NK-92 treated with Interleukin-12 subunit alpha and Interleukin-12 subunit beta, amount 100 ng/mL, for 24 hours (cell line): ENCODE measurements at places on chromosomes 2 and 18.

- no peak for DNase-seq
Measured at GRCh38 chr2:133940134-133940533, 313.7 kb upstream of the MGAT5 start.

DNA sequence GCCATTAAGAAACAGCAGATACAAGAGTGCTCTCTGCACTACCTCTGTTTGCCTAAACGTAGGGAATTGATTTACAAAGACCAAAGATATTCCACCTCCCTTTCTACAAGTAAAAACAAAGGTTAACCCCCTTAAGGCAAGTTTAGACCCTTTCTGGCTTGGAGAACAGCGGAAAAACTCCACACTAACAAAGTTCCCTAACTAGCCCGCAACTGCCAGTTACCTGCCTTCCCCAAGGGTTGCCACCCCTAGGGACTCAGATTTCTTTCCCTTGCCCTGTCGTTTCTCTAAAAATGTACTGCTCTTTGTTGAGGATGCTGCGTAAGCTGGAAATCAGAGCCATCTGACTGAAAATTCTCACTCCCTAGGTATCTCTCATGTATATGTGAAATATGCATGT, 627.5 kb upstream of the SOX11 start:
- DNase-seq, result no peak

GRCh38 chr18:59893971-59894370, 5.8 kb upstream of the PMAIP1 start:
- DNase-seq, result no peak

- DNase-seq, result no peak
Measured at GRCh38 chr18:9130806-9131205, 5.8 kb upstream of the ANKRD12 start.

DNA sequence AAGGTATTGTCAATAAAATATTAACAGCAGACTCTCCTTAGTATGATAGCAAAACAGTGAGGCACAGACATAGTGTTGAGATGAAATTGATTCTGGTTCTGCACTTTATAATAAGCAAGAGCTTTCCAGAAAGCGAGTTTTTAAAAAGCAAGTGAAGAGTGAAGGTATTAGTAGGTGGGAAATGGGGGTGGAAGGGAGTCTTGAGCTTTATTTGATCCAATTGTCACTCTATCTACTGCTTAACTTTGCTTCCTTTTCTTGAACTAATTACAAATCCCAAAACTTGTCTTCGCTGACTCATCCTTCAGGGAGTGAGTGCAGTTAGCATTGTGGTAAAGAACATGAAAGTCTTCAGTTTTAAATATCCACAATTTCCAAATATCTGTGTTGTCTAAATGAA, 120.6 kb upstream of the BOD1L2 start:
- no peak for DNase-seq

DNA sequence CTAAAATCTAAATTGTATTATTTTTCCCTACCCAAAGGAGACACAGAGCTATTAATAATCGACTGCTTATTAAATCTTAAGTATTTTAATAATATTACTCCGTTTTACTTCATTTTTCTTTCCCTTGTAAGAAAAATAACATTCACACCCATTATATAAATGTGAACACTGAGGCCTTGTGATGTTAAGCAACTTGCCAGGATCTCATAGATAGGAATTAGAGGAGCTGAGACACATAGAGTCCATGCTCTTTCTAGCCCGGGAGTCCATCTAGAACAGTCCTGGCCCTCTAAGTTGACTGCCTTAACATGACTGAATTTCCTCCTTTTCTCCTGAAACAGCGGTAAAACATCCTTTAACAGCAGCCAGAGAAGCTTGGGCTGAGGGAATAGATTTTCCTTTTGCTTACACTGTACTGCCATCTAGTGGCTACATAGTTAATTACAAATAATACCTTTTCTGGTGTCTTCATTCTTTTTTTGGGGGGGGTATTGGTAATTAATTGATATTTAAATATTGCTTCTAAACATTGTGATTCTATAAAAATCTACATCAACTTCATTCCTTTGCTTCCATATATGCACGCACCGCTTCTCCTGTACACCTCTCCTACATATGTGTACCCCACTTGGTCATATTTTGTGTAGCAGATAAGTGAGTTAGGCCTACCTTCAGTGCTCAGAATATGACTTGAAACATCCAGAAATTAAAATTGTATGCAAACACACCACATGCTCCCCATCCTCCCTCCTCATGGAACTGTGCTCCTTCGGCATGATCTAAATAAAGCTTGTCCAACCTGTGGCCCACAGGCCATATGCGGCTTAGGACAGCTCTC, 125.8 kb upstream of the HNMT start:
- DNase-seq, result no peak

GRCh38 chr2:54903736-54904554, 146.3 kb downstream of the RTN4 start:
- DNase-seq, result peak; percentile 36

DNA sequence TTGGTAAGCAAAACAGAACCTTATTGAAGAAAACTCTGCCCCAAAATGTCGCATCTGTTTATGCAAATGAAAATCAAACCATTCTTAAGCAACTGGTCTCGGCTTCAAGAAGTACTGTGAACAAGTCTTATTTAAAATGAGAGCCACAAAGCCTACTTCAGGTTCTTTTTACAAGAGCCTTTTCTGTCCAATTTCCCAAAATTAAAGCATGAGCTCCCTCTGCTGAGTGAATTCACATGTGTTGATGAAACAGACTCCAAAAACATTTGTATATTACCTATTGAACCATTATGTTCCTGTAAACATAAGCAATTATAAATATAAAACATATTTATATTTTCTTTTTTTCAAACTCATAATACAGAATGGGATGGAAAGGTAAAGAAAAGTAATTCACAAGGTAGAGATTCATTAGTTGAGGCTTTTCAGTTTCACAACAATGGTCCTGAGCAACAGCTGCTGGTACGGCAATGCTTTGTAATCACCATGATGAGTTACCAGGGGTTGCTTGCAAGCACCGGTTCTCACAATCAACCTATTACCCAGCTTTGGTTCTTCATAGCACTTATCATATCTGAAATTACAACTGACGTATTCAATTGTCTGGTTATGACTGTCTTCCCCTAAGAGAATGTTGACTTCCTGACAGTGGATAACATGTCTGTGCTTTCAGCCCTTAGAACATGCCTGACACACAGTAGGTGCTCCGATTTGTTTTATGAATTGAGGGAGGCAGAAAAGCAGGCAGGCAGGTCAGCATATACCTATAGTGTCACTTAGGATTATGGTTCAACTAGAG, 108.4 kb upstream of the BZW1 start:
- no peak for DNase-seq

DNA sequence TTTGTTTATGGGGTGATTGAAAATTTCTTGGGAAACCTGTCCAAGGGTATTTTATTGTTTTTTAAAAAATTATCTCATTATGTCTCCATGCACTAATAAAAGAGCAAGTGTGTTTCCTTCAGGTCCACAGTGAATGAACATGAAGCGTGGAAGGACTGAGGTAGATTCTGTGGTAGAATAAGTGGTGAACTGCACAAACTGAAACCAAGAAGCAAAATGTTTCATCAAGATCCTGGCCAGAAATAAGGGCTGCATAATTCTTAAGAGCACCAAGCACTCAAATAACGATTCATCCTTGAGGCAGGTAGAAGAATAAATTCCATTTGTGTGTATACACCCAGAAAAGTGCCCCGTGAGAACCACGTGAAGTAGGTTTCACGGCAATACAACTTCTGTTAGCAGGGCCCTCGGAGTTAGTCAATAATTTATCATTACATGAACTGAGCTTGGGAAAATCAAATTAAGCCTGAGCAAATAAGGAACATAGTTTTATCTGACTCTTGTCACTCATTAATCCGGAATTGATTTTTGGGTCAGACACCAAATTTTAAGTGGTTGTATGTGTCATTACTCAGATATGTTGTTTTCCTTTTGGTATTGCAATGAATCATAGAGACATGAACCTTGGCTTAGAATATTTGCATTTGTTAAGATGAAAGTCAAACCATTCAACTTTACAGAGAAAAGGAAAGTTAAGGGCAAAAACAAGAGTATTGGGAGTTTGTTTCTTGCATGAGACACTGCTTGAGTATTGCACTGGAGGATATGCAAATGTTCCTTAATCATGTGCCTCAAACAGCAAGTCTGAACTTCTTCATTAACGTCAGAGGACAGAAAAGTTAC, 472.6 kb upstream of the NETO1 start:
- no peak for DNase-seq

DNA sequence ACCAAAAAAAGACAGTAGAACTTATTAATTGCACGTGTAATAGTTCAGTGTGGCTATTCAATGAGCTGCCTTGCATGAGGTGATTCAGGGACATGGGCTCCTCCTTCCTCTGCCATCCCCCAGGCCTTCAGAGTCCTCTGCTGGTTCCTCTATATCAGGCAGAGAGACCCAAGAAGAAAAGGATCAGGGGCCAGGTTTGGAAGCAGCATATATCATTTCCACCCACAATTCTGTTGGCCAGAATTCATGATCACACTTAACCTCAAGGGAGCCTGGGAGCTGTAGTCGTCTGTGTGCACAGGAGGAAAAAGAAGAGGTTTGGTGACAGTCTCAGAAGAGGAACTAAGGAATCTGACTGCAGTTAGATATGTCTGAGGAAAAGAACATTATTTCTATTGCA, 114.0 kb upstream of the GLS start:
- no peak for DNase-seq

- no peak for DNase-seq
Measured at GRCh38 chr2:11292464-11293255, 51.8 kb downstream of the ROCK2 start.

DNA sequence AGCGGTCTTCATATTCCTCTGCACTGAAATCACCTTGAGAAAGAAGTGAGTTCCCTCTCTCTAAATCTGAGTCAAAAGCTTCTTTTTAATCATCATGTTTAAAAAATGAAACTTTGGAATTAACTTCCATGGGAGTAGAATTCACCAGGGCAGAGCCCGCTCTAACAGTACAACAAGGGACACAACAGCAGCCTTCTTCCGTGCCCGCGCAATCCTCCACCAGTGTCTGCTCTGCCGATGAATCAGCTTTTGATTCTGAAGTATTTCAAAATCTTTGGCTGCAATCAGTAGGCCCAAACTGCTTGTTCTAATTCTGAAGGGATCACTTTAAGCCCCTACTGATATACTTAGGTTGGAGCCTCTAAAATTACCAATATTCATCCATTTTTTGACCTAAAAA, 76.9 kb downstream of the USP40 start:
- DNase-seq, result no peak
